Stimulated activated CD4-positive, alpha-beta T cell treated with anti-CD3 and anti-CD28 coated beads, Interleukin-2, amount 100 ng/mL, for 24 hours (primary cell): ENCODE measurements at places on chromosomes 4 and X.

DNA sequence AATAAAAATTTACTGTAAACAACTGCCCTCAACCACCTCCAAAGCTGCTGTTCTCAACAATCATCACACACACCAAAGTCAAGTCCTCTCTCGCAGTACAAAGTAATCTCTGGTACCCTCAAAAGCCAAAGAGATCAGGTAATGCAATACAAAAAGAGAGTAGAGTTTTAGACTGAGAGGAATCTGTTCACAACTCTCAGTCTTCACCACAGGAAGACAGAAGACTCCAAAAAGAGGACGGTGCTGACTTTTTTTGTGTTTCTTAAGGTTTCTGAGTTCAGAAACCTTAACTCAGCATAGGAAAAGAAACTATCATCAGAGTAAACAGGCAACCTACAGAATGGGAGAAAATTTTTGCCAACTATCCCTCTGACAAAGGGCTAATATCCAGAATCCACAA lies 1072.3 kb upstream of the DIAPH2 start:
- DNase-seq: no peak

- no peak for DNase-seq
These were observed 12.5 kb upstream of the UVSSA start for GRCh38 chr4:1334579-1334895.

DNA sequence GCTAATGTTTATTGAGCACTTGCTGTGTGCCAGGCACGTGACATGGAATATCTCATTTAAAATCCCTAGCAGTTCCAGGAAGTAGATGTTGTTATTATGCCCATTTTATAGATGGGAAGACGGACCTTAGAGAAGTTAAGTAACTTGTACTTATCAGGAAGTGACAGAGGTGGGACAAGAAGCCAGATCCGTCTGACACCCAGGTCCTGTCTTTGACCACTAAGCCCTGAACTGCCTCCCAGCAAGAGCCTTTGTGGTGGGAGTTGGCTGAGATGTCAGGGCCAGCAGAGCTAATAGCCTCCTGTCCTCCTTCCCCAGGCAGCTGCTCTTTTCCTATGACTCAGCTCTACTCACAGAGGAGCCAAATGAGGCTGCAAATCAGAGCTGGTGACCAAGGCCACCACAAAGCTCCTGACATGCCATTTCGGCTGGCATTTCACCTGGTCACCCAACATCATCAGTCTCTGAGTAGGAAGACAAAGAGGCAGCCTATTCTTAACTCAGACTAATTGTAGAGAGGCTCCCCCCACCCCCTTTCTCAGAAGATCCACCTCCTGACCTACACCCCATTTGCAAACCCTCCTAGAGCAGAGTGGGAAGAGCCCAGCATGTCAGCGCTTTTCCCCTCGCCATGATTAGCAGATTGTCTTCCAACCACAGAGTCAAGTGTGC lies 175.1 kb upstream of the KIT start:
- DNase-seq: no peak

GRCh38 chrX:107630031-107630689 lies 1.9 kb downstream of the PRPS1 start:
- no peak for DNase-seq

DNA sequence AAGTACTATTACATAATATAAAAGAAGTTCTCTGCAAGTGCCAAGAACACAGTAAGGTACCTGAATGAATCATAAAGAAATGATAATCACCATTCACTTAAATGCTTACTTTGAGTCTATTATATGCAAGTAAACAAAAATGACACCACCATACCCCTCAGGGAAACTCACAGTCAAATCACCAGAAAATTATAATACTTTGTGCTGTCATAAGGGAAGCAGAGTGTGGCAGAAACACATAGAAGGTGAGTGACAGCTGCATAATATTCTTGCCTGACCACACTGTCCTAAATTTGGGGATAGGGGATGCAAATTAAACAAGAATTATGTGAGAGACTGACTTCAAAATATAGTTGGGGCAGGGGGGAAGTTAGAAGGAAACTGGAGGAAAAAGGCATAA lies 12.9 kb downstream of the CCNI start:
- DNase-seq: no peak

DNA sequence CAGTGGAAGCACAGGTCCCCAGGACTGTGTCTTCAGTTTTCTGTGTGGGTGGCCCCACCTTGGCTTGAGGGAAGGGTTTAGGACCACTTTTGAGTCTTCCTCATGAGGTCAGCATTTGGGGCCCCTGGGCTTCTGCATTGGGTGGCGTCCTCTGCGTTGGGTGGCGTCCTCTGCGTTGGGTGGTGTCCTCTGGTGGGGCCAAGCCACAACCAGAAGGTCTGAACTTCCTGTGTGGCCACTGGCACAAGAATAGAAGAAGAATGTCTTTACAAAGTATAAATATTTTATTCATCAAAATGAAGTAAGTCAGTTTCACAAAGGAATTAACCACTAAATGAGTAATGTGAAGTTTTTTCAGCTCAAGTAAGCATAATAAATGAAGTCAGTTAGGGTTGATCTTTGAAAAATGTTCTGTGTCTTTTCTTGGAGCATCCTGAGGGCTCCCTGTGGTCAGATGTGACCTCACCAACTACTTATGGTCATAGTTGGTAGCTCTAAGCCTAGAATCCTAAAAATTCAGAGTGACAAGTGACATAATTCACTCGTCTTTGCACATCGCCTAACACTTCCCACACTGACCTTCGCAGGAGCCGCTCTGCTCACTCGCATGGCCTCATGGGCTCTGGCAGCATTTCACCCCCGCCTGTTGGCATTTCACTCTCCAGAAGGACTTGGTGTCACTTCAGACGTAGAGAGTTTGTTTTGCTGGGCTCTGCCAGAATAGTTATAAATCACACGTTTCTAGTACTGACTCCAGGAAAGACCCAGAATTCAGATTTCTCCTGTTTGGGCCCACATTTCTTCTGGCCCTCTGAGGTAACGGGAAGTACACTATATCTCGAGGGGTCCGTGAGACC lies 39.0 kb upstream of the HGFAC start:
- no peak for DNase-seq

DNA sequence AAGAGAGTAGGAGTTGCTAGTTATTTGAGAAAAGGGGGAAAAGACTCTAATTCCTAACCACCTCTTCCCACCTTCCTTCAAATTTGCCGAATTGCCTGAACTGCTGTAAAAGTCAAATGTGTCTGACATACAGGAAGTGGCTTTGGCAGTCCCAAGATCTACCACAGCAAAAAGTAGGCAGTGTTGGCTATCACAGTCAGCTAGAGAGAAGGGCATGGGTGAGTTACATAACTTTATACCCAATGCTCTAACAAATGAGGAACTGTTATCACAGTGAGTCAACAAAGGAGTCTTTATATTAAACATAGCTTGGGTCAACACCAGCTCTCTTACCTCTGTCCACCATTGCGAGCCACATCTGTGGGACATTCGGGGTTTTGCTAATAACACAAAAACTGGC lies 2.4 kb upstream of the MBNL3 start:
- no peak for DNase-seq

DNA sequence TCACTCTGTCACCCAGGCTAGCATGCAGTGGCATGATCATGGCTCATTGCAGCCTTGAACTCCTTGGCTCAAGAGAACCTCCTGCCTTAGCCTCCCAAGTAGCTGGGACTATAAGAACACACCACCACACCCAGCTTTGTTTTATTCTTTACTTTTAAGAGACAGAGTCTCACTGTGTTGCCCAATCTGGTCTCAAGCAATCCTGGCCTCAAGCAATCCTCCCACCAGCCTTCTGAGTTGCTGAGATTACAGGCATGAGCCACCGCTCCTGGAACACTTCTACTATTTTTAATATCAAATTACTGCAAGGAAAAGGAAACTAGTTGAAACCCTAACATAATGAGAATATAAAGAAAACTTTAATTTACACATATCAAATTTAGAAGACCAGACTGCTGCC lies 85.4 kb downstream of the FAM13A start:
- no peak for DNase-seq

GRCh38 chr4:152684007-152684406 lies 4.2 kb upstream of the TMEM154 start:
- no peak for DNase-seq

DNA sequence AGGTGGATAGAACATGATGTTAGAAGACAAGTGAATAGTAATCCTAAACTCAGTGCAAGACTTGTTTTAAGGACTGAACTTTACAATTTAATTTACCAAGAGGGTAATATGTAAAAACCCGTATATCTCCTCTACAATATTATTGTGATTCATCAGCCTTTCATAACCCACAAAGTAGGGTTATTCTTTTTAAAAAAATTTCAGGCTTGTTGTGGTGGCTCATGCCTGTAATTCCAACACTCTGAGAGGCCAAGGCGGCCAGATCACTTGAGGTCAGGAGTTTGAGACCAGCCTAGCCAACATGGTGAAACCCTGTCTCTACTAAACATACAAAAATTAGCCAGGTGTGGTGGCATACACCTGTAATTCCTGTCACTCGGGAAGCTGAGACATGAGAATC lies 7.2 kb downstream of the IBSP start:
- DNase-seq: no peak

DNA sequence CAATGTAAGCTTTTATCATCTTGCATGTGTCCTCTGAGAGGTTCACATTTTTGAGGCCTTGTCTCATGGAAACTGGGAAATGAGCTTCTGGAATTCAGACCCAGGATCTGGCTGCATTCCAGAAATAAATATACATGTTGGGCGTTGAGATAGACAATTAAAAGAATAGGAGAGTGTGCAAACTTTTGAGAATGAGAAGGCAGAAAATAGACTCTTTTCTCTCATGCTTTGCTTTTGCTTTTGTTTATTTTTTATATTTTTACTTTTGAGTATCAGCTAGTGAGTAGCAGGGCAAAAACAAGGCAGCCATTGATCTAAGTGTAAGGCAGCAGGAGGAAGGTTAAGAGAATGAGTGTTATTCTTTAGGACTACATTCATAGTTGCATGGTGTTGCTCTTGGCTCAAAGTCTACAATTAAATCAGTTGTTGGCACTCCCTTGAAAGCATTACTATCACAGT lies 12.4 kb downstream of the SHROOM3 start:
- DNase-seq: no peak

DNA sequence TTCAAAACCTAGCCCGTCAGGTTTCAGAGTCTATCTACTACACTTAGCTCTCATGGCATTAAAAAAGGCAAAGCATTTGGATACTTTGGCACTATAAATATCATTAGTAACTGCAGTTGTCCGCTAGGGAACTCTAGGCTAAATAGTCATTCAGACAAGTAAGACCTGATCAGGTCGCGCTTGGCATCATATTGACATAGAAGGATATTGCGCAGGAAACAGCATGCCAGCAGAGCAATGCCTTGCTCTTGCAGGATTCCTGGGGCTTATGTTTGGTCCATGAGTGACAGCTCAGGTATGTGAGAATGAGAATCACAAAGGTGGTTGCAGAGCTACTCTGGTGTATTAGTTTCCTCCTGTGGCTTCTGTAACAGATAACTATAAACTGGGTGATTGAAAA lies 62.7 kb downstream of the KDM6A start:
- DNase-seq: no peak
